HL-60 (cell line): ENCODE measurements at places on chromosomes 1 and 21.

DNA sequence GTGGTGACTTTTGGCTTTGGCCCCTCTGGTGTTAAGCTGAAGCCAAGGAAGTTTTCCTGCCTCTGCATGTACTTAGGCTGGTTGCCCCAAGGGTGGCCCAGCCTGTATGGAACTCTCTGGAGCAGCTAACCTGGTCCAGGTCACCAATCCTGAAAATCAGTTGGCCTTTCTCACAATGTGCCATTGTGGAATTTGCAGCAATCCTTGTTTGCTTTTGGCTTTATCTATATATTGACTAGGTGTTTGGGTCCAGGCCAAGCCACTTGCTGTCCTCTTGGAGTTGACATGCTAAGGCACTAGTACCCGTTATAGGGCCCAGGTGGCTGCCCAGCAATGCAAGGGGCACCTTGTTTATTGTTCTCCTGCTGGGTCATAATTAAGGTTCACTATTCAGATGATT, 124.6 kb downstream of the CAMTA1 start:
- no peak for DNase-seq

- no peak for DNase-seq
Measured at GRCh38 chr1:232319518-232320210, 310.3 kb downstream of the SIPA1L2 start.

DNA sequence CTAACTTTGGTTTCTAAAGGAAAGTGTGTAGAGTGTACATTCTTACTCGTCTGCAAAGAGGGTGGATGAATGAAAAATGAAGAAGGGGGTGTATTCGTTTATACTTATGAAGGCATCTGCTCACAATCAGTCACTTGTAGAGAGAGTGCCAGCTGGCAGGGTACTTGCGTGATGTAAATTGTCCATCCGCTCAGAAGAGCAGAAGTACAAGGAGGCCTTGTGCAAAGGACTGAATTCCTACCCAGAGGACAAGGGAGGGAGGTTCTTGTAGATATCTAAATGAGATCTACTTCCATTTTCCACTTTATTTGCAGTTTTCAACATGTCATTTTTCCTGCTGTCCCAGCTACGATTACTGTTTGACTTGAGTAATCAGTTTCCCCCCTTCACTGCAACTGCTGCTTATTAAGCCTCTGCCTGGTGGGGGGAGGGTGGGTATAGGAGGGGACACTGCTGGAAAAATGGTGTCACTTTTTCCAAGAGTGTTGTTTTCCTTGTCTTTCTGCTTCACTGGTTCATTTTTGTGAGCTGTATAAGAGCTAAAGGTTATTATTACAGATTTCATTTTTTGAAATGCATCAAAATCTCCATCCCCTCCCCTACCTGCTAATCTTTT, 67.3 kb downstream of the LAMC1 start:
- DNase-seq = no peak

GRCh38 chr1:112457955-112458354, 50.8 kb upstream of the WNT2B start:
- DNase-seq = no peak

DNA sequence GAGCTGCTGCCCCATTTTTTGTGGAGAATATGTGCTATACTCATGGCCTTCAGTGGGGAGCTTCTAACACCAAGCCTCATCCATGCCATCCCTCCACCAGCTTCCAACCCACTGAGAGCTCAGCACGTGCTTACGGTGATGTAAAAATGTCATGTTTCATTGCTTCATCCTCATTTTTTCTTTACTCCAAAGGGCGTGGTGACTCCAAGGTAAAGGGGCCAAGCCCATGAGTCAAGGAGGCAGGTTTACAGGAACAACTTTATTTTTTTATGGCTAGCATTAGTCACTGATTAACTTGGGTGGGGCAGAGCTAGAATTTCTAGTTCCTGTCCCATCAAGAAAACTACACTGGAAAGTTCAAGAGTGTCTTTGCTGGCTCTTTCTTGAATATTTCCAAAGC, at the start of gene C1orf226:
Gene C1orf226 (plus strand): TSS at position 346 of the 400 bp plus-strand sequence. CDS start 174 bp downstream, outside the sequence.
- DNase-seq = no peak

GRCh38 chr1:230230273-230230672, 163.2 kb downstream of the GALNT2 start:
- no peak for DNase-seq

DNA sequence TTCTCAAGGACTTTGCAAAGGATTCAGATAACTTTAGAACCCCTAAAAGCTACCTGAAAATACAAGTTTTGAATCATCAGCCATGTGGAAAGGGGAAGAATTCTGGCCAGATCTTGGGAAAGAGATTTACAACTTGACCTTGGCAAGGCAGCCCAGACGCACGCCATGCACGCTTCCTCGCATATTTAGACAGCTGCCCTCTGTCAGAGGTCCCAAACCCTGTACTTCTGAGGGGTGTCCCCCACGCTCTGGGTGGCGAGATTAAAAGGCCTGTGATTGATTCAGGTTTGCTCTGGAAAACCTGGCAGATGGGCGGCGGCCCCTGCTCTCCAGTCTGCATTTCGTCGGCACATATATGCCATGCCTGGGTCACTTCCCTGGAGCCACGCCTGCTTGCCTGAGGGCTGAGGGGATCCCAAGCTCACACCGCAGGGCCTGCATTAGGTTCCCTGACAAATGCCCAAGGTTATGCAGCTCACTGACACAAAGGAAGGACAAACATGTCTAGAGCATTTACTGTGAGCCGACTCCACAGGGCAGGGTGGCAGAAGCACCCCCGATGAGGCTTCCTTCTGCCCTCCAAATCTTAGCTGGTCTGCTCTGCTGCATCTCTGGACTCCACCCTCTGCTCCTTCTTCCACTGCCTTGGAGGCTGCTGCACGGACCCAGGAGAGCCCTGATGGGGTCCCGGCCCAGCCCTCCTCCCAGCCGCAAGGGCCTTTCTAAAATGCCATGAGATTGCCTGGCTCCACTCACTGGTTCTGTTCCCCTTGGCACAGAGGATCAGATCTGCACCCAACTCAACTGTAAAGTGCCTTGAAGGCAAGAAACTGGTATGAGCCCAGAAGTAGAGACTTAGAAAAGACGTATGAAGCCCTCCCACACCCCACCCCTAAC, 103.9 kb downstream of the BCAR3 start:
- no peak for DNase-seq

DNA sequence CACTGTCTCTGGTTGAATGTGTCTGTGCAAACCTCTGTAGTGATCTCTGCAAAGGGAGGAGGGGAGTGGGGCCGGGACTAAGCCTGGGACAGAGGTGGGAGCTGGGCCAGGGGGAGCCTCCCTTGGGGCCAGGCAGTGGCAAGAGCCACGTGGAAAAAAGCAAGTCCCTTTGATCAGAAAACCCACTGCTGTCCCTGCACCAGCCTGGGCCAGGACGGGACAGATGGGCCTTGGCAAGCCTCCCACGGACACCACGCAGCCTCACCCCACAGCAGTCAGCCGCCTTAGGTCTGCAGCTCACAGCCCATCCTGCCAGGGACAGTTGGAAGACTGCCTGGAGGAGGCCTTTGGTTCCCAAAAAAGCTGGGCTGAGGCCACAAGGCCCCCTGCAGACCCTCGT, 11.7 kb upstream of the TRAPPC10 start:
- DNase-seq = no peak

DNA sequence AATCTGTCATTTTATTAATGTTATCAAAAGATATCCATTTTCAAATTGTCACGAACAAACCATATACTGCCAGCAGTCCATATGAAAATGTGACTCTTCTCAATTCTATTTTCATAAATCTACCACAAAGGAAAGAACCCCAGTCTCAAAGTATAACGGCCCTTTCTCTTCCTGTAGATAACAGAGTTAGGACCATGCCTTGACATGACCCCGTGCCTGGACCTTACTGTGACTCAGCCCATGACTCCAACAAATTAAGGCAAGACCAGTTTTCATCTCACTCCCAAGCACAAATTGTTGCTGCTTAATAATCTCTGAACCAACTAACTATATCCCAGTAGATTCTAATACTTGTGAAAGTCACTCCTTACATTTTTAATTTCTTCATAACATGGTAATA, 124.4 kb upstream of the NFIA start:
- DNase-seq = no peak

DNA sequence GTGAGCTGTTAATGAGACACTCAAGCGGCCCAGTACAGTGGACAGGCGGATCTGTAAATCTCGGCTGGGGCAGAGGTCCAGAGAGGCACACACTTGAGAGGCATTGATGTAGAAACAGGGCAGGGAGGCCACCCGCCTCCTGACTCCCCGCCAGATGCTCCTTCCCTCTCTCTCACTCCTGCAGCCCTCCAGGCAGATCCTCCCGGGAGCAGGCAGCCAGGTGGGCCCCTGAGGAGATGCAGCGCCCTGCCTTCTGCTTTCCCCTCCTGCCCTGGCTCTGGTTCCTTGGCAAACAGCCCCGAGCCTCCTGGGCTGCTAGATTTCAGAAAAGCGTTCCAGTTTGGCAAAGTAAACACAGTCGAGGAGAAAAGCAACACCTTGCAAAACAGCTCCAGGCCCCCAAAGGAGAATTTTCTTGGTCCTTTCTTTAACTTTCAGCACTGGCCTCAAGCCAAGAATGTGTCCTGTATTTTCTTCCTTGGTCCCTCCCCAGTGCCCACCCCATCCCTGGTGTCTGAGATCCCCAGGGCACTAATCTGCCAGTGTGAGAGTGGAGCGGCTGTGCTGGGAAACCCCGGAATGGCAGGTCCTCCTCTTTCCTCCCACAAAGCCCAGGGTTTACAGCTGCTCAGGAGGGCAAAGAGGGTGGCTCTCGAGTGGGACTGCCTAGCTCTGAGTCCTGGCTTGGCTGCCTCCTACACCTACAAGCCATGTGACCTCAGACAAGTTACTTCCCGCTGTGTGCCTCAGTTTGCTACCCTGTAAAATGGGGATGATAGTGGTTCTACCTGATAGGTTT, 29.4 kb upstream of the IFNLR1 start:
- no peak for DNase-seq

DNA sequence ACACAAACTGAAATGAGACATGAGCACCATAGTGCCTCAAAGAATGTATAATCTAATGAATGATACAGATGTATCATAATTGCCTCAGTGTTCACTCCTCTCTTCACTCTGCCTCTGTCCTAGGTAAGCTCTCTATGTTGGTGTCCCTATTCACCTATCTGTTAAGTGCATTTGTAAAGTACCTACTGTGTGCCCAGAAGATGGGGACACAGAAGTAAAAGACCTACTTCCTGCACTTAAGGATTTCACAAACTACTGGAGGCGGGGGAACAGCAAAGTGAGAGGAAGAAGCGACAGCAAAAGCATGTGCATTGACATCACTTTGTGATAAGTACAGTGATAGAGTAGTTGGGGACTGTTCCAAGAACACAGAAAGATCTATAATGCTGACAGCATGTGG, 18.1 kb downstream of the RD3 start:
- no peak for DNase-seq
